ENCODE measurements at places on chromosomes 5 and 9.

GRCh38 chr9:129595903-129596540 is 24.9 kb downstream of the C9orf50 start:
- no peak for DNase-seq

DNA sequence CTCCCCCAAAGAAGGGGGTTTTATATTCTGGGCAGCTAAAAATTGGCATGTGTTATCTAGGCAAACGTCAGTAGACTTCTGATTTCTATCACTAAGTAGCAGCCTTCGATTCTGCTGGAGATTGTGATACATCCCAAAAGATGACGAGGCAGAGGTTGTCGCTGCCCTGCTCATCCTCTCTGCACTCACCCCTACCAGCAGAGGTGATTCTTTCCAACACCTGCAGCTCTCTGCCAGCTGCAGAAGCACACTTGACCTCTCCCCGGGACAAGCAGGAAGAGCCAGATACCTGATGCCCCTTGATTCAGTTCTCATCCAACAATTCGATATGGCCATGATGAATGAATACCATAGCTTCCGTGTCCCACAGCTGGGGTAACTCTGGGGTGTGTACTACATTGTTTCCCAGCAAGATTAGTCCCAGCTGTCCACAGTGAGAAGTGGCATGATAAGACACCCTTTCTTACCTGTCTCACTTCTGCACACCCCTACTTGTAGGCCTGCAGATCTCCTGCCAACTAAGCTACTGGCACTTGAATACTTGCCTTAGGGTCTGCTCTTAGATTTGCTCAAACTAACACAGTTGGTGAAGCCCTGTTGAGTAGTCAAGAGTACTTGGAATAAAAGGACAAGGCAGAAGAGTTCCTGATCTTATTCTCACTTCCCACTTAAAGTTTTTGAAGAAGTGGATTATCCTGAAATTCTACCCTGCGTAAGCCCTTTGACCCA is 37.6 kb upstream of the SMAD5 start:
- DNase-seq, result no peak

DNA sequence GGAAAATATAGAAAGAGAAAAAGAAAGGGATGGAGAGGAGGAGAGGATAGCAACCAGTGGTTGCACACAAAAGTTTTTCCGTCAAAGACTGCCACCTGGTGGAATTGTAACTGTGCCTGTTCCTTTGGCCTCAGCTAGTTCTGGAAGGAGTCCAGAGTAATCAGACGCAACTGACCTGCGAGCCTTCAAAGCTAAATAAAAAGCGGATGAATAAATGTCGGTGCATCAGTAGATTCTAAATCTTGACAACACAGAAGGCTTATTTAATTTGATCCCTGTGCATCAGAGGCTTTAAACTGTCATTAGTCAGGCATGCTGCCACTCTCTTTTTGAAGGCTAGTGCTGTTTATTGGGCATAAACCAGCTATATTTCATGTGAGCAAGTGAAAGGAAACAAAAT is 132.9 kb upstream of the ACO1 start:
- DNase-seq, result no peak

DNA sequence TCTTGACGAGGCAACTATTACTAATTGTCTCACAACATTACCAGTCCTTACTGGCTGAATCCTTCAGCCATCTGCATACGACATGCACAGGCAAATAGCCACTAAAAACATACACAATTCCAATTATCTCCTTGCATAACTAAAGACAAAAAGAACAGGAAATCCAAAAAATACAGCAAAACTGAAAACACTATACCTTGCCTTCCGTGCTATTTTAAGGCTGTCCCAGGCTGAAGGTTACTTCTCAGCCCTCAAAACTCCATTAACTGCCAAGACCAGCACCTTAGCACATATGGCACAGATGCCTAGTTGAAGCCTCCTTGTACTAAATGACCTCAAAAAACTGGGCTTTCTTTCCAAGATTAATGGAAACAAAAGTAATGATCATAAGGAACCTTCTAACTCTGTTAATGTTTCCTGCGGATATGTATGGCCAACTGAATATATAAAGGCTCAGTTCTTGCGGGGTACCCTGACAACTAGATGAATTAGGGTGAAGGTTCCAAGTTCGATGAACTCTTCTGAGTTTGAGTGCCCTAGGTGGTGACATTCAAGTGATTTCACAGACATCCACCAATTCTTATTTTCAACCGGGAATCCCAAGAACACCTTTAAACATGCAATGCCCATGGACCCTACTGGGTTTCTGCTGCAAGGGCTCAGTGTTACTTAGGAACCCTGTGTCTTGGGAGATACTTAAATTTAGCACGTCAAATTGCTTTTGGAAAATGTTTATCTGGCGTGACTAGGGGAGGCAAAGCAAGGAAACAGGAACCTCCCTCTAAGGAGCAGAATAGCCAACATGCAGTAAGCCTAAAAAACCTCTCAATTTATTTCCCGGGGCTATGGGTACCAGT is 455.3 kb downstream of the RAB3C start:
- no peak for DNase-seq

DNA sequence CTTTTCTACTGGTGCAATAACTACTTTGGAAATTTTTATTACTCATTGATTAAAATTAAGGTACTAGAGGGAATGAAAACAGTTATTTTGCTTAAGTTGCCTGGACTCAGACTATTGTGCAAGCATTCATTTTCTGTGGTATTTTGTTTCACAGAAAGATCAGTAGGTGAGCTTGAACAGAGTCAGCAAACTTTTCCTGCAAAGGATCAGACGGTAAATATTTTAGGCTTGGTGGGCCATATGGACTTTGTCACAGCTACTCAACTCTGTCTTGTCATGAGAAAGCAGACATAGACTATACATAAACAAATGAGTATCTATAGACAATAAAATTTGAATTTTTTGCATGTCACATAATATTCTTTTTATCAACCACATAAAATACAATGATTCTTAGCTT is 1036.4 kb downstream of the NR2F1-AS1 start:
- DNase-seq, result no peak

GRCh38 chr5:79075646-79076426 is 6.3 kb downstream of the BHMT2 start:
- DNase-seq, result no peak

DNA sequence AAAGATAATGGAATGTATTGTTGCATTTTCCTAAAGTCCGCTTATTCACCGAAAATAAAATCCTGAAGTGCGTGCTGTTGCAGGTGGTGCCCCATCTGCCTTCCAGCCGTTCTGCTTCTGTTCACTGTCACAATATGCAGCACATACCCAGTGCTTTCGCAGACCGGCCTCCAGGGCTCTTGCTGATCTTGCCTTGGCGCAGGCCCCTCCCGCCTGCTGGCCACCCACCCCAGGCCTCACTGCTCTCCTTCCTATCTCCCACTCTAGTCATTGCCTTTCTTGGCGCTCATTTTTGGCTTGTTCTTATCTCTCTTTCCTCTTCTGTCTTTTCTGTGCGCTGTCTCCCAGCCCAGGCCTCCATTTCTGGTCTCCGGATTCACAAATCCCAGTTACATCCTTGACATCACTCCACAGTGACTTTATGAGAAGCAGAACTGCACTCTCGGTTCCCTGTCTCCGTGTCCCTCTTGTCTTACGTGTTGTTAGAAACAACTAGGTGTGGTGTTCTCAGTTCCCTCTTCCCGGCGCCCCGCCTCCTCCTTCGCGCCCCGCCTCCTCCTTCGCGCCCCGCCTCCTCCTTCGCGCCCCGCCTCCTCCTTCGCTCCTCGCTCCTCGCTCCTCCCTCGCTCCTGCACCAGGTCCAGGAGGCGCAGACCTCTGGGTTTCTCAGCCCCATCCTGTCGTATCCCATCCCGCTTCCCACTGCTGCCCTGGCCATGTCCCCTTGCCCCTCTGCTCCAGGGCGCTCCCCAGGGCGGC is 201.7 kb upstream of the OTULINL start:
- DNase-seq, result no peak

DNA sequence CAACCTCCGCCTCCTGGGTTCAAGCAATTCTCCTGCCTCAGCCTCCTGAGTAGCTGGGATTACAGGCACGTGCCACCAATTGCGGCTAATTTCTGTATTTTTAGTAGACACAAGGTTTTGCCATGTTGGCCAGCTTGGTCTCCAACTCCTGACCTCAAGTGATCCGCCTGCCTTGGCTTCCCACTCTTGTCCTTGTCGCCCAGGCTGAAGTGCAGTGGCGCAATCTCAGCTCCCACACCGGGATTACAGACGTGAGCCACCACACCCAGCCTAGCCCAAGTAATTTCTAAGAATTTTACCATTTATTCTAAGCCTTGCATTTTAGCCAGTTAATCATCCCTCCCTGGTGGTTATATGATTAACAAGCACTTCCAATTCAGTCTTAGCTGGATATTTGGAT is 11.0 kb downstream of the NAIP start:
- no peak for DNase-seq

DNA sequence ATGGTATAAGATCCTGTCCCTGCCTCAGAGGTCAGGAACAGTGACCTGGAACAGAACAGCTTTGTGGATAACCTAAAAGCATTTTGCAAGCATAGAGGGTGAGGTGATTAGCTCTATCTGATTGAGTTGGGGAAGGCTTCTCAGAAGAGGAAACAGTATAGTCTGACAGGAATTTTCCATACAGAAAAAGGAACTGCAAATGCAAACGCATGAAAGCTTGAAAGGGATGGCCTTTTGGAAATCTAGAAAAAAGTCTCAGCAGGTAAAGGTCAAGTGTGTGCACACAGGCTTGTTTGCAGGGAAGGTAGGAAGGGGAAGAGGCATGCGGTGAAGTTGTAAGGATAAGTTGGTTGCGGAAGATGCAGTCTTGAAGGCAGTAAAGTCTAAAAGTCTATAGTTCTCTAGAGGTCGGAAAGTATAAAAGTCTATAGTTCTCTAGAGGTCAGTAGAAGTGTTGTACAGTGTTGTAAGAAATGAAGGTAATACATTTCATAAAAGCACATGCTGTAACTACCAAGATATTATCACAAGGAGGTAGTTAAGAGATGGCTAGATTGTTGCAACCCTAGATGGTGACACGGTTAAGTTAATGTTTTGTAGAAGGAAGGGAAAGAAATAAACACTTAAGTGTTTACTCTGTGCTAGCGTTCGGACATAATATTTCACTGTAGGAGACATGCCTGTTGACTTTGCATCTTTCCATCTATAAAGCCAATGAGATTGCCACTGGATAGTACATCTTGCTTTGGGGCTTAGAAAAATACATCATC is 16.7 kb upstream of the HSPB3 start:
- no peak for DNase-seq

DNA sequence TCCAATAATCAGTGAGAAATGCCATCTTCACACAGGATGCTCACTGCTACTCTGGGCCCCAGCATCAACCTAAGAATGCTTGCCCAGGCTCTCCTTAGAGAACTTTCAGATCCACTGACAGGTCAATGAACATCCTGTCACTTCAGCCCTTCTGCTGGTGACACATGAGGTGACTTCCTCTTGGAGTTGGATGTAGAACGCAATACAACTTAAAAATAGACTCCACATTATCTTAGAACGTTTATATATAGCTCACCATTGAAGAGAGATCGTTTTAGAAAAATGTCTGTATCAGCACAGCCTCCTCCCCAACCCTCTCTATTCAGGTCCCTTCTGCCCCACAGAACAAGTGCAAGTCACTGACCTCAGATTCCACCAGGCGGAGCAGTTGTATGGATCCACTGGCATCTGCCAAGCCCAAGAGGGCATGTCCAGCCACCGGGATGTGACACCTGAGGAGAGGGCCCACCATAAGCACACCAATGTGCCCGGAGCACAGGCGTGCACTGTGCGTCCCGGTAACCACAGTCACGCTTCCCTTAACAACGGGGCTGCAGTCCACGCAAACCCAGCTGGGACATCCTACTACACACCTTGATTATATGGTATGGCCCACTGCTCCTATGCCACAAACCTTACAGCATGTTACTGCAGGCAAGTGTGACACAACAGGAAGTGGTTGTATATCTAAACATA is 2.9 kb downstream of the DPH7 start:
- DNase-seq, result no peak
